ENCODE measurements at places on chromosomes 5 and 9.

DNA sequence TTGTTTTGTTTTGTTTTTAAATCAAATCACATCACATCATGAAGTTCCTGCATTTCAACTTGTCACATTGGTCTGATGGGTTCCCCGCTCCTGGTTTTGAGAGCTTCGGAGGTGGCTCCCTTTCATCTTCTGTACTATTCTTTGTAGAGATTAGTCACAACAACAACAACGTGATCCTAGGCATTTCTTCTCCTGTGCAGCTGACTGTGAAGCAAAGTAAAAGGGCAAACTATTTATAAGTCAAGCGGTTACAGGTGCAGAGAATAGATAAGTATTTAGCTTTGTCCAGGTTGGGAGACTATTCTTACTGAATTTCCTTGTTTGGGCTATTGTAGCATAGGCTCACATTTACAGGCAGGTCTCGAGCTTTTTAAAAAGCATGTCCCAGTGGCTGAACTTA, 197.7 kb upstream of the CDKN2B start:
- no peak for DNase-seq

DNA sequence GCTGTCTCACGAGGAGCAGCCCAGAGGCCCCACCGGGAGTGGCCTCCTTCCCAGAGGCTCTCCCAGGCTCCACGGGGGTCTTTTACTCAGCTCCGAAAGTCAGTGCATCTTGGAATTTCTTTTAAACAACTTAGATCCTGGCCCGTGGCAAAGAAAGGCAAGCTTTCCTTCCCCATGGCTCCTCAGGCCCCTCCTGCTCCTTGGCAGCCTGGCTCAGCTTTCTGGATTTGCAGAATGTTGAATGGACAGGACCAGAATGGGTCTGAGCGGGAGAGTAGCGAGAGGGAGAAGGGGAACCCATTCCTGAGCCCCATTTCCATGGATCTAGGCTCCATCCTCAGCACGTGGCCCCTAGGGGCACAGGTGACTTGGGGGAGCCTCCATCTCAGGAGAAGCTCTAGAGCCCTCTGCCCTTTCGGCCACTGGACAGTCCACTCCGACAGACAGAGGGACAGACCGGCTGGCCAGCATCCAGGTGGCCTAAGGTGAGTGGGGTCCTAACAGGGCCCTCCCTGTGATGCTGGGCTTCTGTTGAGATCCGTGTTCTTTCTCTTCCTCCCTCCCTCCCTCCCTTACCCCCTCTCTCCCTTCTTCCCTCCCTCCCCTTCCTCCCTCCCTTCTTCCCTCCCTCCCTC, 173.9 kb upstream of the PPP1R26 start:
- DNase-seq, result no peak

GRCh38 chr5:55848783-55849182, 2.4 kb upstream of the IL31RA start:
- no peak for DNase-seq

GRCh38 chr5:174735498-174736330, 11.3 kb downstream of the MSX2 start:
- peak; percentile 80 for DNase-seq

- DNase-seq, result no peak
Measured at GRCh38 chr5:137995077-137995748, 37.7 kb downstream of the FAM13B start.

DNA sequence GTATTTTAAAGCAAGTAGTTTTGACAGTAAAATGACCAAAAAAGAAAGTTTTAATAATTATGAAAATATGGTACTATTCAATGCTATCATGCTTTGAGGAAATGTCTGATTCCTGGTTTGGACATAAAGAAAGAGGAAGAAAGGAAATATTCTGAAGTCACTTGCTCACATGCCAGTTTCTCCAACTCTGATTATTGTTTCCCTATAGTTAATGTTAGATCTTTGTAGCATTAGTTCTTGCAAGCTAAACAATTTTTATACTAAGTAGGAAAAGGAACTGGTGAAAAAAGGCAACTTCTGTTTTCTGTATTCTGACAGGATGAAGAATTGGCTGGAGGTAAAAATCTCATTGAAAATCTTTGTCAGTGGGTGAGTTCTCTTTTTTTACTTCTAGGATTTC, 119.5 kb downstream of the YTHDC2 start:
- no peak for DNase-seq

DNA sequence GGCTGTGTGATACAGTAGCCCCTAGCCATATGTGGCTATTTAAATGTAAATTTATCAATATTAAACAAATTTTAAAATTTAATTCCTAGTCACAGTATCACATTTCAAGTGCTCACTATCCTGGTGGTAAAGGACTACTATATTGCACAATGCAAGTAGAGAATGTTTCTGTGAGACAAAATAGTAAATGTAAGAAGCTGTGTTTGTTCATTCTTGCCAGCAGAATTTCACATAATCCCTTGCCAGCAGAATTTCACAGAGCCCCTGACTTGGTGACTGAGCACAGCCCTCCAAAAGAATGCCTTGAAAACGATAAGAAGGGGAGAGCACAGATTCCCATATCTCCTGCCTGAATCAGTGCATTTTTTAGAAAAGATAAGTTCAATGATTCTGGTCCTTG, 75.9 kb upstream of the SELENOP start:
- no peak for DNase-seq

DNA sequence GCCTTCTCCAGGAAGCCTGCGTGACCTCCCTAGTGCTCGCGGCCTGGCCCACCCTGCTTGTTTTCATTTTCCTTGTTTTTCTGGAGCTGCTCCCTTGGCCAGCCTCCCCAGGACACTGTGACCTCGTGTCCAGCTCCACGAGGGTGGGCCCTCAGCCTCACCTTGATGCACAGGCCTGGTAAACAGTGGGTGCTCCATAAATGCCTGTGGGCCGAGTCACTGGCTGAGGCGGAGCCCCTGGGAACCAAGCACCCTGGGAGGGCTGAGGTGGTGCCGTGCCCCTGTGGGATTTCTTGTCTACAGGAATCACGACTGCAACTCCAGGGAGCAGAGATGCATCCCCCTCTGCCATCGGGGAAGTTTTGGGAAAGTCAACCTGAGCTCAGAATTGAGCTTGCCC, 17.2 kb downstream of the FAM163B start:
- DNase-seq, result no peak

- DNase-seq, result peak; percentile 70
Measured at GRCh38 chr9:82466616-82467260, 478.2 kb downstream of the SPATA31D1 start.

- DNase-seq, result no peak
Measured at GRCh38 chr9:108022246-108022935, 532.8 kb upstream of the KLF4 start.

DNA sequence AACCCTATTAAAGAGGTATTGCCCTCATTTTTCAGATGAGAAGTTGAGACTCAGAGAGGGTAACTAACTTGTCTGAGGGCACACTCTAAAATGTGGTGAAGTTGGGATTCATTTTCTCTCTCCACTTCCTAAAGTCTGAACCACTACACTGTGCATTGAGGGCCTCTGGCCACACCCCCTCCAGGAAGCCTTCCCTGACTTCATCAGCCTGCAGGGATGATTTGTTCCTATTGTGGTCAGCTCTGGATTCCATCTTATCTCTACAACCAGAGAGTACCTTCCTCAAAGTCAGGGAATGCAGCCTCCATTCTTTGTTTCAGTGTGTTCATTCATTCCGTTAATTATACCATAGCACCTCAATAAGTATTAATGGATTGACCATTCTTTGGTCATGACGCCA, 356.0 kb upstream of the PANK3 start:
- no peak for DNase-seq

GRCh38 chr5:178368274-178368673, 135.7 kb upstream of the PHYKPL start:
- DNase-seq, result no peak

GRCh38 chr5:167819406-167819805, 472.0 kb upstream of the WWC1 start:
- no peak for DNase-seq

DNA sequence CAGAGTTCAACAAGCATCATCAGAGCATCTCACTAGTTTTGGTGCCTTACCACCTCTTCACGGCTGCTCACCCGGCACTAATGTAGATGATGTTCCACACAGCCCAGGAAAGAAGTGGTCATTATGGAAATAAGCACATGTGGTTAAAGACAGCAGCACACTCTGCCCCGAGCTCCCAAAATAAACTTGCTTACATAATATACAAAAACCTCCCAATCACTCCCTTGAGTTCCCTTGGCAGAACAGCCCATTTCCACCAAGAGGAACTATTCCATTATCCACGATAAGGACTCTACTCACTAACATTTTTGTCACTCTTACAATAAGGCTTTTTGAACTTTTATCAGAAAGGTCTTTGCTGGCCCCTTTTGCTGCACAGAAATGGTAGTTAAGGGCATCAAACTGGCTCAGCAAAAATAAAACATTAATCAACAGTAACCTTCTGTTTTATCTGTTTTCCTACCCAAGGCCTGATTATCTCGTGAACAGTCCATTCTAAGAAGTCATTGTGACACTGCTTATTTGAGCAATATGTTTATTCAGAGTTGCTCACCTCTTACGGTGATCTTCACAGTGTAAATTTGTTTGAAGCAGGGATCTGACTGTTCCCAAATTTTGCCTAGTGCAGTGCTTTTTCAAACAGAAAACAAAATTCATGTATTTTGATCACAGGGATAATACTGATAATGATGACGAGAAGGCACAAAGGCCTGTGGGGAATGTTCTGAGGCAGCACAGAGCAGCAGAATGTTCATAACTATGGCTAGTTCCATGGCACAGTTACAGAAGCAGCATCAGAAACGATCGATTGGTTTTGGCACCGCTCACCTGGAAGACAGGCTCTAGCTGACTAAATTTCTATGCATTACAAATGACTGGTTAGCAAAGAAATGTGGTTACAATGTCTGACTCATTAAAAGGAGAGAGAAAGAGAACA, 399.8 kb upstream of the PIK3R1 start:
- no peak for DNase-seq

DNA sequence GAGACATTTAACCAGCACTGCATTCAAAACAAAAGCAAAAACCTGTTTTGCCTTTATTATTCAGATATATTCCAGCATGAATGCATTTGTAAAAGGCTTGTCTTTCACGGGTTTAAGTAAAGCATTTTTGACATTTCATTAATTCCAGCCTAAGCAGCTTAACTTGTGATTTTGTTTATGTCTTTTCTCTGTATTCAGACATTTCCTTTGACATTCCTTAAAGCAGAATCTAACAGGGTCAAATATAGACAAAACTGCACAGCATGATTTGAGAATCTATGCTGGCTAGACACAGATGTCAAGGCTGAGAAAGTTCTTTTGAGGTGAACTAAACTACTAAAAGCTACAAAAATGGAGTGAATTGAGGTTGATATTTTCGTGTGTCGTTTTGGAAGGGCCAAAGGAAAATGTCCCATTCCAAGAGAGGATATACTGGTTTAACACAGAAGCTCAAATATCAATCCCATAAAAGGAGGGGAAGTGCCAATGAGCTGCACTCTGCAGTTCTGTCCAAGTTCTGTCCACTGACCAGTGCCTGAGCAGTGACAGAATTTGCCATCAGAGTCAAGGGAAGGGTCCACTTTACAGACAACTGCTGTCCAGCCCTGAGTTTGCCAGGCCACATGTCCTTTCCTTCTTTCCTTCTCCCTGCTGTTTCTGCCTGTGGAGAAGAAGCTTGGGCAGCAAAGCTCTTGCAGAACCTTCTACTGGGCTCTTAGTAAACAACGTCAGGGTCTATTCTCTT, 198.7 kb upstream of the KLF9 start:
- DNase-seq, result no peak

DNA sequence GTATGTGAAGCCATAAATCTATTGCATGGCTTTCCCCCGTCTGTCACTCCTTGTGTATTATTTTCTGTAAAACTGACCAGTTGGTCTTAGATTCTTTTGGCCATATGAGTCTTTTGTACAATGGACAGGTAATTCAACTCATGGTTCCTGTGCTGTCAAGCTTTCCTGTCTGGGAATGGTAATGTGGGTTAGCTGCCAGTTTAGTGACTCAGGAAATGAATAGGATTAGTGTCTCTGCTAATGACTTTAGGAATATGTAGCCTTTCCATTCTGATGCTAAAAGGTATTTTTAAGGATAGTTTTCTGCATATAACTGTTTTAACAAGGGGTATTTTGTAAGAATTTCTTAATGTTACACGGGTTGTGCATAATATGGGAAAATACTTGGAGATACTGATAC, 182.7 kb downstream of the PBX3 start:
- DNase-seq, result no peak

DNA sequence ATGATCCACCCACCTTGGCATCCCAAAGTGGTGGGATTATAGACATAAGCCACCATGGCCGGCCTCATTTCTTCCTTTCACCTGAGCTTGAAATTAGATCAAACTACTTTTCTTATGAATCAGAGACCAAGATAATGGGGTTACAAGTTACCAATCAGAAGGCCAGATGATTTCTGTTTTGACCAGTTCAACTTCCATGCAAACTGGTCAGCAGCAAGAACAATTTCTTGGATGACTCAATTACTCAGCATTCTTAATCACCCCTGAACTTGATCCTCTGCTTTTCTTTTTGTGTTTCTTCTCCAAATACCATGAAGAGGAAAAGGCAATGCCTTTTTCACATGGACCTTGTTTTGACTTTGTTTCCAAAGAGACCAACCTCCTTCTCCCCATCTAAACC, 10.0 kb upstream of the PLIN2 start:
- no peak for DNase-seq

GRCh38 chr9:133165452-133165730, 1.7 kb upstream of the GBGT1 start:
- no peak for DNase-seq

DNA sequence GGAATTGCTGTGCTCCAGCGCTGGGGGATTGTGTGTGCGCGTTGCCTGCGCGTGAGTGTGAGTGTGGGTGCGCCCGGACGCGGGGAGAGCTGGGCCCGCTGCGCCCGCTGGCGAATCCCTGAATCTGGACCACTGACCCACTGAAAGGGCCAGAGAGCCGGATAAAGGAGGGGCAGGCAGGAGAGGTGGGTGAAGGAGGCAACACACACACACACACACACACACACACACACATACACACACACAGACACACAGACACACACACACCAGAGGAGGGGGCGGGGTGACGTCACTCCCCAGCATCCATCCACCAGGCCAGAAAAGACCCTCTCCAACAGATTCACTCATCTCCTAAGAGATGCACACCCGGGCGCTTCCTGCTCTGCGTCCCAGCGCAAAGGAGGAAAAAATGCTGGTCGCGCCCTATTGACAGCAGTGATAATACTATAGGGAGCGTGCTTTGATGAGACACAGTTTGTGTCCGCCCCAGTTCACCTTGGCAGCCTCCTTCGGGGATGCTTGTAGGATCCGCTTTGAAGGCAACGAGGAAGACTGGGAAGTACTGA, 1059.1 kb upstream of the DMAC1 start:
- DNase-seq, result peak; percentile 63

- no peak for DNase-seq
Measured at GRCh38 chr9:123361731-123362510, 5.9 kb downstream of the CRB2 start.

- no peak for DNase-seq
Measured at GRCh38 chr9:90054810-90055209, 450.0 kb downstream of the GADD45G start.

- DNase-seq, result no peak
Measured at GRCh38 chr5:98573834-98574320, 199.6 kb upstream of the RGMB start.

GRCh38 chr9:20790721-20791120, 106.7 kb downstream of the FOCAD start:
- DNase-seq, result no peak
